ENCODE measurements at places on chromosomes 6 and 20.
A peak's percentile ranks its signal among the peaks of the same experiment; 100 is the strongest.

DNA sequence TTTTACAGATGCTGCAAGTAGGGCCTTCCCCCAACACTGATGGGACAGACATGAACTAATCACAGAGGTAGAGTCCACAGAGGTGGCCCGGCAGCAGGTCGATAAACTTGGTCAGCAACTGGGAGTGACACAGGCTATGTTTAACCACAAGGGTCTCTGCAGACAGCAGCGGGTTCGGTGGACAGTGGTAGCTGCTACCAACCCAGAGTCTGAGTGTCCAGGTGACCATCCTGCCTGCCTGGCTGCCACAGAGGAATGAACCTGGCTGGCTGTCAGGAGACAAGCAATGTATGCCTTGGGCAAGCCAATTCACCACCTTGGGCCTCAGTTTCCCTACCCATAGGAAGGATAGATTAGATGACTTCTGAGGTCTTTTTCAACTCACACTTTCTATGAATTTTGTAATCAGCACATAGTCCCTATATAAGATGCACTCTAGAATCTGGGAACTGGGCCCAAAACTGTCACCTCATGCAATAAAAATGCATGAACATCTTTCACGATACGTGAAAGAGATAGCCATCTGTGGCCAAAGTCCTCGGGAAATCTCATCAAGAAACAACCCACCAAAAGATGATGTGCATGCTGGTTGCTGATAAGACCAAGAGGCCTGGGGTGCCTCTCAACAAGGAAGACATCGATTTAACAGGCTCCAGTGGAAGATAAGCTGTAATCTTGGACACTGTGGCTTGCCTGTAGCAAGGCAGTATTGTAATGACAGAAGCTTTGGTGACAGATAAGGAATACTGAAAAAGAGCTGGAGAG lies 30.5 kb downstream of the MDGA1 start:
- H3K4me3 ChIP-seq: no peak overlapping the region
- H3K27me3 ChIP-seq: no peaks in the 10 kb centered on the region
- no peak overlapping the region for H3K27ac ChIP-seq
- H3K4me1 ChIP-seq: no peaks in the 10 kb centered on the region

DNA sequence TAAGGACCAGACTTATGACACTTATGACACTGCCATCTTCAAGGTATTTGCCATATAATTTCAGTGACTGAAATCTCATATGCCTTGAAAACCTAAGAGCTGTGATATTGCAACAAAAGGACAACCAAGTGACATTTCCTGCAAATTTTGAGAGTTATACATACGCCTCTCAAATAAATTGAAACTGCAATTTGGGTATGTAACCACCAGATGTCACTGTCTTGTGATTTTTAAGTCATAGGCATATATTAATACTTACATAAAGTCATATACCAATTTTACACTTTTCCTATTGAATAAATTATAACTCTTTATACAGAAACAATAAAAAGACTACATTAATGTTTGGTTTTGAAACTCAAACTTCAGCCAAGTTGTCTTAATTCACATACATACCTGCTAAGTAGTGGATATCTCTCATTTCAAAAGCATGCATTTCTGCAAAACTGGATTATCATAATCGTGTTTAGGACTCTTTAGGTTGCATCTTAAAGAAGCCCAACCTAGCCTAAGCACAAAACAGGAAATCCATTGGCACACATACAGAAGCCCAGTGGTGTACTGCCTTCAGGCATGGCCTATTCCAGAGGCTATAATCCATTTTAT lies 180.2 kb downstream of the PACRG start:
- no peaks in the 10 kb centered on the region for H3K4me1 ChIP-seq
- DNase-seq: no peak
- H3K4me3 ChIP-seq: no peak overlapping the region
- no peak overlapping the region for H3K27ac ChIP-seq

- no peaks in the 10 kb centered on the region for H3K27me3 ChIP-seq
- H3K27ac ChIP-seq: no peak overlapping the region
- no peak overlapping the region for H3K4me3 ChIP-seq
- no peak for DNase-seq
Observed at GRCh38 chr6:147738516-147739162, 230.1 kb downstream of the SAMD5 start.

- H3K27me3 ChIP-seq: no peaks in the 10 kb centered on the region
- H3K4me1 ChIP-seq: no peaks in the 10 kb centered on the region
- no peaks in the 10 kb centered on the region for H3K36me3 ChIP-seq
- H3K27ac ChIP-seq: no peak overlapping the region
Observed at GRCh38 chr6:170243386-170243785, 47.5 kb downstream of the DLL1 start.

- no peaks in the 10 kb centered on the region for H3K36me3 ChIP-seq
- DNase-seq: no peak
- no peaks in the 10 kb centered on the region for H3K27me3 ChIP-seq
- H3K4me1 ChIP-seq: peaks cover 22% of the 10 kb centered on the region
Observed at GRCh38 chr6:53325785-53326184, 23.0 kb downstream of the ELOVL5 start.

- H3K4me3 ChIP-seq: peak overlapping the region; percentile 97
- H3K36me3 ChIP-seq: no peaks in the 10 kb centered on the region
- DNase-seq: no peak
- peak overlapping the region; percentile 91 for H3K27ac ChIP-seq
- no peaks in the 10 kb centered on the region for H3K27me3 ChIP-seq
Observed at GRCh38 chr6:16130437-16130891, 1.6 kb downstream of the MYLIP start.

- no peak for DNase-seq
- H3K4me1 ChIP-seq: peaks cover 28% of the 10 kb centered on the region
- H3K36me3 ChIP-seq: no peaks in the 10 kb centered on the region
Observed at GRCh38 chr6:125307964-125308615, 6.3 kb upstream of the HDDC2 start.

GRCh38 chr20:15654208-15654649 lies 919.0 kb downstream of the KIF16B start:
- H3K4me3 ChIP-seq: no peak overlapping the region
- H3K4me1 ChIP-seq: no peaks in the 10 kb centered on the region
- H3K36me3 ChIP-seq: no peaks in the 10 kb centered on the region
- no peak overlapping the region for H3K27ac ChIP-seq
- no peaks in the 10 kb centered on the region for H3K27me3 ChIP-seq

- no peaks in the 10 kb centered on the region for H3K36me3 ChIP-seq
- H3K27me3 ChIP-seq: no peaks in the 10 kb centered on the region
- DNase-seq: no peak
- no peak overlapping the region for H3K27ac ChIP-seq
- H3K4me1 ChIP-seq: no peaks in the 10 kb centered on the region
Observed at GRCh38 chr6:158361068-158361467, 48.8 kb downstream of the TULP4 start.

GRCh38 chr6:128807577-128807976 lies 75.4 kb upstream of the LAMA2 start:
- H3K4me1 ChIP-seq: no peaks in the 10 kb centered on the region
- H3K4me3 ChIP-seq: no peak overlapping the region
- no peaks in the 10 kb centered on the region for H3K36me3 ChIP-seq
- no peaks in the 10 kb centered on the region for H3K27me3 ChIP-seq

GRCh38 chr6:51027283-51028065 lies 208.8 kb downstream of the TFAP2B start:
- no peak overlapping the region for H3K27ac ChIP-seq
- no peak for DNase-seq
- no peak overlapping the region for H3K4me3 ChIP-seq
- no peaks in the 10 kb centered on the region for H3K27me3 ChIP-seq
- H3K36me3 ChIP-seq: no peaks in the 10 kb centered on the region

GRCh38 chr6:14406614-14407331 lies 289.2 kb downstream of the CD83 start:
- DNase-seq: no peak
- H3K36me3 ChIP-seq: no peaks in the 10 kb centered on the region
- H3K27ac ChIP-seq: no peak overlapping the region
- no peaks in the 10 kb centered on the region for H3K27me3 ChIP-seq
- H3K4me3 ChIP-seq: no peak overlapping the region

DNA sequence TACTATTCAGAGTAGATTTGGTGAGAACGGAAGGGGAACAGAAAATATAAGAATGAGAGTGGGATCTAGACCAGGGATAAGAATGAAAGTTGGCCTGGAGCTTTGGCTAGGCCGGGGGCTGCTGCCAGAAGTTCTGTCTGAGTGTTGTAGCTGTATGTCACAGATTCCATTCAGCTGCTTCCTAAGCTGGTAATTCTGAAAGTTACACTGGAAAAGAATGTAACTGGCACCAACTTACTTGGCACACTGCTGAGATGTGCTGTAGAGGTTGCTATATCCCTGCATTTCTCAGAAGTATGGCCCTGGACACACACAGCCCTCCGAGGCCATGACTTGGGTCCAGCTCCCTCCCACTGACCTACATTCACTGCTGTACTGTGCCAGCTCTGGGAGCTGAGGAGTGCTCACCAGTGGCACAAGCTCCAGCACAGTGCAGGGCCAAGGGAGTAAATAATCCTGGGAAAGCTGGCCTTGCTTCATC lies 25.8 kb upstream of the TMEM217 start:
- H3K4me1 ChIP-seq: no peaks in the 10 kb centered on the region
- H3K27me3 ChIP-seq: no peaks in the 10 kb centered on the region
- peak overlapping the region; percentile 18 for H3K27ac ChIP-seq
- no peak overlapping the region for H3K4me3 ChIP-seq
- DNase-seq: peak; percentile 65
- peaks cover 2% of the 10 kb centered on the region for H3K36me3 ChIP-seq

DNA sequence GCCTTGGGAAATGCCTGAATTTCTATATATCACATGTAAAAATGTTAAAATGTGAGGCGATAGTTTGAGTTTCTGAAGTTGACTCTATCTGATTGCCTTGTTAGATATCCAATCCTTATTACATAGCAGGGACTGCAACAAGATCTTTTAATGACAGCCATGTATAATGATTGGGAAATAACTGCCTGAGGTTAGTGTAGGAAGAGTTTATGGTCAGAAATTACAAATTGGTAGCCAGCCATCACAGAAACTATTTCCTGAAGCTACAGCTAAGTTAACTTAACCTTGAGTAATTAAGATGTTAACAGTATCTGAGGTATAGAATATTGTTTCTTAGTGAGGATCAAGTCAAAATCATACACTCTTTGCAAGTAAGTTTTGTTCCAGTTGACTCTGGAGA lies 41.0 kb downstream of the AKIRIN2 start:
- no peaks in the 10 kb centered on the region for H3K36me3 ChIP-seq
- no peak overlapping the region for H3K4me3 ChIP-seq
- H3K27ac ChIP-seq: no peak overlapping the region
- no peaks in the 10 kb centered on the region for H3K27me3 ChIP-seq
- H3K4me1 ChIP-seq: no peaks in the 10 kb centered on the region

GRCh38 chr6:73004231-73004630 lies 221.1 kb downstream of the KHDC1L start:
- H3K27ac ChIP-seq: no peak overlapping the region
- no peaks in the 10 kb centered on the region for H3K36me3 ChIP-seq
- no peaks in the 10 kb centered on the region for H3K4me1 ChIP-seq
- no peak overlapping the region for H3K4me3 ChIP-seq

DNA sequence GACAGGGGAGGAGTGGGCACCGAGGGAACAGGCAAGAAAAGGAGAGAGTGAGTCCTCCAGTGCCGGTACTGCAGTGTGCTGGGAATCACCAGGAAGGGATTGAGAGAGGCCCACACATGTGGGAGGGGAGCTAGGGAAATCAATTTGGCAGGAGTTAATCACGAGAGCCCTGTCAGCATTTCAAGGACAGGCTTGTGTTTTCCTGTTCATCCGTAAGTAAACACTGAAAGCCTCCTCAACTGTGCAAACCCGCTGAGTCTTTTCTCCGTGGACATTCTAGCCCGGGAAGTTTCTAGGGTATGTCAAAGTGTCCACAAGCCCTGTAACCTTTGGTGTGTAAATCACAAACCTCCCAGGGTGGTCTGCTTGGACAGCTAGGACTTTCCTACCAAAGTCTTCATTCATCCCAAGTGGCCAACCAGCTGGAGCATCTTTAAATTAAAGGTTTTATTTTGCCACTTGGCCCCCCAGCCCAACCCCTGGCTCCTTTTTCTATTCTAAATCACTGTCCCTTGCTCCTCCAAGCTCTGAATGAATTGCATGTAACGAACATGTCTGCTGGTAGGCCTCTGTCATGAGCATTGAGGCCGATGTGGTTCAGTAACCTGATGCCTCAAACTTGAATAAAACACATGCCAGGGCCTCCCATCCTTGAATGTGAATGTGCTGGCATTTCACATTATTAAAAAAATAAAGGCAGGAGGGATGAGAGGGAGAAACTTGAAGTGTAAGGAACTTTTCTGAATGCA lies 149.1 kb downstream of the ZNF217 start:
- H3K4me3 ChIP-seq: no peak overlapping the region
- no peaks in the 10 kb centered on the region for H3K27me3 ChIP-seq
- no peak overlapping the region for H3K27ac ChIP-seq
- no peaks in the 10 kb centered on the region for H3K36me3 ChIP-seq
- no peak for DNase-seq

GRCh38 chr20:16922834-16923233 lies 174.7 kb downstream of the OTOR start:
- H3K27me3 ChIP-seq: no peaks in the 10 kb centered on the region
- no peak for DNase-seq
- H3K36me3 ChIP-seq: no peaks in the 10 kb centered on the region
- no peaks in the 10 kb centered on the region for H3K4me1 ChIP-seq

- no peak overlapping the region for H3K27ac ChIP-seq
- no peaks in the 10 kb centered on the region for H3K4me1 ChIP-seq
- H3K27me3 ChIP-seq: no peaks in the 10 kb centered on the region
- no peaks in the 10 kb centered on the region for H3K36me3 ChIP-seq
- DNase-seq: no peak
Observed at GRCh38 chr6:75315978-75316377, 31.4 kb upstream of the TMEM30A start.

GRCh38 chr20:36573798-36574365 lies 485 bp downstream of the TGIF2 start:
- DNase-seq: peak; percentile 66
- H3K27me3 ChIP-seq: no peaks in the 10 kb centered on the region
- H3K36me3 ChIP-seq: no peaks in the 10 kb centered on the region
- H3K4me3 ChIP-seq: peak overlapping the region; percentile 80

DNA sequence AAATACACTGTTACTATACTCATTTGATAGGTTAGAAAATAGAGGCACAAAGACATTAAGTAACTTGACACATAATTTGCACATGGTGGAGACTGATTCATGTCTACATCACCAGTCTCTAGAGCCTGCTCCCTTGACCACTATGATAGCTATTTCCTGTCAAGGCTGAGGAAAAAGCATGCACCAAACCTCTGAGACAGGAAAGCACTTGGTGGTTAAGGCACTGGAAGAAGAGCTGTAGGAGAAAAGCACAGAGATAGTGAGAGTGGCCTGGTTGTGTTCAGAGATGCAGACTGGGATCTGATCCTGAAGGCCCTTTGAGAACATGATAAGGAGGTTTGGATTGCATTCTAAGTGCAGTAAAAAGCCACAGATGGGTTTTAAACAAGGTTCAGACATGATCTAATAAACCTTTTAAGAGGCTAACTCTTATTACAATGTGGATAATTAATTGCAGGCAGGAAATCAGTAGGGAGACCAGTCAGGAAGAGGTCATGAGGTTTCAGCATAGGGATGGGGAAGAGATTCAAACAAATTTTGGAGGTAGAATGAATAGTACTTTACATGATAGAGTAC lies 168.9 kb downstream of the PHF3 start:
- H3K27me3 ChIP-seq: no peaks in the 10 kb centered on the region
- no peak overlapping the region for H3K27ac ChIP-seq
- no peak for DNase-seq
- no peaks in the 10 kb centered on the region for H3K4me1 ChIP-seq
- H3K4me3 ChIP-seq: no peak overlapping the region

- H3K36me3 ChIP-seq: no peaks in the 10 kb centered on the region
- no peak for DNase-seq
- peaks cover 3% of the 10 kb centered on the region for H3K4me1 ChIP-seq
- H3K27me3 ChIP-seq: no peaks in the 10 kb centered on the region
- no peak overlapping the region for H3K4me3 ChIP-seq
Observed at GRCh38 chr6:148146717-148147462, 195.7 kb upstream of the SASH1 start.
